ENCODE measurements at places on chromosomes 2 and 18. TPM values are rescaled to one million over a fixed set of nuclear protein-coding genes. Genes with fewer than 3 reads are reported as not detected.

ZEB2 gene
- 0.95 TPM for total RNA-seq

CRYGC gene
- total RNA-seq: not detected

ICOS gene
- not detected for total RNA-seq

GNAL gene
- 3.3 TPM for total RNA-seq

FBXO15 gene
- 2.2 TPM for total RNA-seq

LOXHD1 gene
- not detected for total RNA-seq

GPR55 gene
- total RNA-seq: not detected

ARHGEF4 gene
- total RNA-seq: 16.1 TPM

SERPINB3 gene
- not detected for total RNA-seq

FBLN7 gene
- total RNA-seq: 0.70 TPM

C2orf78 gene
- not detected for total RNA-seq

SLC9A4 gene
- 0.85 TPM for total RNA-seq

GPR35 gene
- total RNA-seq: 1.1 TPM

UGT1A6 gene
- total RNA-seq: 549 TPM

ANKRD30BL gene
- total RNA-seq: not detected

ANKRD30B gene
- total RNA-seq: not detected

STK36 gene
- 47.8 TPM for total RNA-seq

ZSWIM2 gene
- total RNA-seq: not detected

R3HDM1 gene
- total RNA-seq: 36.7 TPM

Measured in PC-9 (cell line).